ENCODE measurements at places on chromosomes 4 and X.

- DNase-seq: no peak
These were observed 1.1 kb upstream of the SEPTIN6 start for GRCh38 chrX:119693996-119694451.

DNA sequence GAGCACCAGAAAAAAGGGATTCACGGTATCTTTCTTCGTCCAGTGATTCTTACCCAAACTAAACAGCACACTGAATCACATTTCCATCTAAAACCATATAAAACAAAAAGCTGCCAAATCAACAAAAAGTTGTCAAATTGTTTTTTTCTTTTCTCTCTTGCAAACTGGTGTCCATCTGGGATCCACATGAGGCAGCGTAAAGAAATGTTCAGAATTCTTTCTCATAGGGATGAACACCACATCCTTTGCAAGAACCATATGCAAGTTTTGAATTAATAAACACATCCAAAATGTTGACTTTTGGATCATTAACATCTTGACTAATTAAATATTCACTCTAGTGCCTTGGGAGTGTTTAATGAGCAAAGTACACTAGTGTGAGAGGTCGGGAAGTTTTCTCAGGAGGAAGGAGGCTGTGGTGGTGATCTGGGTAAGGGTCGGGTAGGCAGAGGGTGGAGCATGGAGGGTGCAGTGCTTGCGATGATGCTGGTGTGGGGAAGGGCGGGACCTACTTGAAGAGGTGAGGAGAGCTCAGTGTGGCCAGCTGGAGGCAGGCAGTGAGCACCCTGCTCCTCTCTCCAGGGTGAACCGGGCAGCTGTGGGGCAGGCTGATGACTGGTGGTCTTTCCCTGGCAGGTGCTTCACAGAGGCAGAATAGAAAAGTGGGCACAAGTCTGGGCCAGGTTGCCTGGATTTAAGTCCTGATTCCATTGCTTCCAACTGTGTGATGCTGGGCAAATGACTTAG, 72.8 kb downstream of the NSUN7 start:
- DNase-seq: no peak

DNA sequence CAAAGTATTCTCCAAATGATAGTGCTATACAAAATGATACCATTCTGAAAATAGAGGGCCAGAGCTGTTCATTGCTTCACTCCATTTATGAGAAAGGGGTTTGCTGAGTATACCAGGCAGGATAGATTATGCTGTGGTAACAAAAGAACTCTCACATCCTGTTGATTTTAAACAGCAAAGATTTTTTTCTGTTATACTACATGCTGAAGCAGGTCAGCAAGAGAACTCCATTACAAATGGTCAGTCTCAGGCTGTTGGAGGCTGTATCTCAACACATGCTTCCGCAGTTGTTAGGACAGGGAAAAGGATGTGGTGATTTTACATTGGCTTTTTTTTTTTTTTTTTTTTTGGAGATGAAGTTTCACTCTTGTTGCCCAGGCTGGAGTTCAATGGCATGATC, 13.7 kb upstream of the KLHL5 start:
- DNase-seq: no peak

DNA sequence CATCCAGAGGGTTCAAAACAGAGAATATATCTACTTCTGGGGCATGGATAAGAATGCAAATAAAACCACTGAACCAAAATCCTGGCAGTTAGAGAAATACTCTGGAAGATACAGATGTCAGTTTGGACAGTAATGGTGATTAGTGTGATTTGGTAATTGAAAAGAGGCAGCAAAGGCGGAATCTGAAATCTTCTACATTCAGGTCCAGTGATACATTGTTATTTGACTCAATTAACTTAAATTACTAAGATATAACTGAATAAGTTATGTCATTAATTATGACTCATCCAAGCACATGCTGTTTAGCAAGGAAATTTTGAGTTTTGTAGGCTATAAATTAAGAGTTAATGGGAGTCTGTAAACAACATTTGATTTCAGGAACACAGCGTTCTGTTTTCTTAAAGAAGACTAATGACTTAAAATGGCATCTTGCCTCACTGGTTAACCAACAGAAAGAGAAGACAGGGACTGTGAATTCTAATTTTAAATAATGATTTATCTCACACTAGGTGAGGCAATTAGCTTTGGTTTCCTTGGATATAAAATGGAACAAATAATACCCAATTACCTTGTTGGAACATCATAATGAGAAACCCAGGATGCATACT, 937.1 kb downstream of the PDHA2 start:
- no peak for DNase-seq

- no peak for DNase-seq
These were observed 413.0 kb downstream of the MAPK10 start for GRCh38 chr4:85946821-85947220.

- no peak for DNase-seq
These were observed 129.7 kb downstream of the RAPGEF2 start for GRCh38 chr4:159232465-159233106.

- no peak for DNase-seq
These were observed 127.9 kb upstream of the AMOT start for GRCh38 chrX:112968351-112969133.

- no peak for DNase-seq
These were observed 270.1 kb upstream of the ARSJ start for GRCh38 chr4:114249561-114249960.

DNA sequence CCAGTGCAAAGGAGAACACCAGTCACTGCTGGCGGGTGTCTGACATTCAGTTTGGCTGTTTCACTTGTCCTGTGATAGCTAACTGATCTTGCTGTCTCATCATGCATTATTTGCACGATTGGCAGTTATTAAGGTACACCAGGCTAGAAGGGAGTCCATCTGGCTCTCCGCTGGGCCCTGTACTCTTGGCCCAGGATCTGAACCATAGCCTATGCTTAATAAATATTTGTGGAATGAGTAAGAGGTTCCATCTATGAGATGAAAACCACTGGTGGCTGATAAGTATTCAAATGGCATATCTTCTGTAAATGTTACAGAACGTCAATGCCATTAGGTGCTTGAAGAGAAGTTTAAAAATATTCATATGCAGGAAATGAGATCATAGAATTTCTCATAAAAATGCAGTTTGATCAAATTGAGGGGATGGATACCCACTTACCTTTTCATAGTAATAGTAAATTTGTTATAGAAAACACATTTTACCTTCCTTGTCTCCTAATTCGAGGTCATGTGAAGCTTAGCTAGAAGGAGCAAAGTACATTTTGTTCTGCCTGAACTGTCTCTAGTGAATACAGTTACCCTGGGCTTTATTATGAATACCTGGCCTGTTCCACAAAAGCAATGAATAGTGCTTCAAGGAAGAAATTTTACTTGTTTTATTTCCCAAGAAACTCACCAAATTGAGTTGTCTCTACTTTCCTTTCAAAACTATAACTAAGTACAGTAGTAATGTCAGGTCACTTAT, 213.5 kb downstream of the CBR4 start:
- DNase-seq: no peak

DNA sequence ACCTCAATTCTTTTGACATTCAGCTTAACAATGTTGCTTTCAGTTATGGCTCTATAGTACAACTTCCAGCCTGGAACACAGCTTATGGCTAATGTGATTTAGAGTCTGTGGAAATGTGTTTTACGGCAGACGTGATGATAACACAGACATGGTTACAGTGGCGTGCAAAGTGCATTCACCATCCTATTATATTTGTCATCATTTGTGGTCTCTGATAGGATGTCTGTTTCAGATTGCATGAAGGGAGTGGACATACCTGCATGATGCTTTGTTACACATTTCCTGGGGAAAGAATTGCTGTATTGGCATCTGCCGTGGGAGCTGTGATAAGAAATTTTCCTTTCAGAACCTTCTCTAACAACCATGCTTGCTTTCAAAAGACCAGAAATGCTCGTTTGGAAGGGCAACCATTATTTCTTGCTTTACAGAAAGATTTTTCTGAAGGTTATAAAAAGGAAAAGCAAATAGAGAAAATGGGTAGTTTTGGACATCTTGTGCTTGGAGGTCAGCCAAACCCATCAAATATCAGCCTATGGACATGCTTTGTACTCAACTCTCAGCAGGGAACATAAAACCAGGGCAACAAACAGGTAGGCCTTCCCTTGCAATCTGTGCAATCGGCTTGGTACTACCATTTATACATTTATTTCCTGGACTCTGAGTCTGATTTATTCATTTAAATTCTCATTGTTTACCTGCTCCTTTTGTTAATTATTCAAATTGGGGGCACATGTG, 273.9 kb downstream of the TLL1 start:
- no peak for DNase-seq

GRCh38 chr4:171849686-171850222, 36.5 kb downstream of the GALNTL6 start:
- DNase-seq: no peak

DNA sequence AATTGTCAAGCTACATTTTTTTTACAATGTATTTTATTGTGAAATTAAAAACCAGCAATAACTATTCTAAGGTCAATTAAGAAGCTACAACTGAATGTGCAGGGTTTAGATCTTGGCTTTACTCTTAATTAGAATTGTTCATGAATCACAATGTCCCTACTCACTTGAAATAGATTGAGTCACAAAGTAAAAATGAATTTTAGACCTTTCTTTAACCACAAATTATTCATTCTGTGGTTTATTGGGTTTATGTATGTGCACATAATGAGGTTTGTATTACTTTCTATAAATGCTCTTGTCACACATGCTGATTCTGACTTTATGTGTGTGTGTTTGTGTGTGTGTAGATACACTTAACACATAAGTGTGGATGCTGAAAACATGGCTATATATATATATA, 647.0 kb upstream of the AADAT start:
- DNase-seq: no peak

DNA sequence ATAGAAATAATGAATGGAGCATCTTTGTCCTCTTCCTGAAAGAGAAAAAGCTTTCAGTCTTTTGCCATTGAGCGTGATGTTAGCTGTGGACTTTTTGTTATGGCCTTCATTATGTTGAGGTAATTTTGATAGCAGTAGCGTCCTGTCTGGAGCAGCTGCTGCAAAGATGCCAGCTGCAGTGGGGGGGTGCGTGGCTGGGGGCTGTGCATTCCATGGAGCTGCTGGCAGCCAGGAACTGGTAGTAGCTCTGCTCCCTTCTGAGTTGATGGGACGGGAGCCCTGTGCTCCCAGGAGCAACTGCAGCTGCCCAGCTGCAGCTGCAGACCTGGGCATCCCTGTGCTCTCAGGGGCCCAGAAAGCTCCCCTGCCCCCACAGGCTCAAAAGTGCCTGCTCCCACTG, 50.4 kb downstream of the CCDC160 start:
- no peak for DNase-seq

DNA sequence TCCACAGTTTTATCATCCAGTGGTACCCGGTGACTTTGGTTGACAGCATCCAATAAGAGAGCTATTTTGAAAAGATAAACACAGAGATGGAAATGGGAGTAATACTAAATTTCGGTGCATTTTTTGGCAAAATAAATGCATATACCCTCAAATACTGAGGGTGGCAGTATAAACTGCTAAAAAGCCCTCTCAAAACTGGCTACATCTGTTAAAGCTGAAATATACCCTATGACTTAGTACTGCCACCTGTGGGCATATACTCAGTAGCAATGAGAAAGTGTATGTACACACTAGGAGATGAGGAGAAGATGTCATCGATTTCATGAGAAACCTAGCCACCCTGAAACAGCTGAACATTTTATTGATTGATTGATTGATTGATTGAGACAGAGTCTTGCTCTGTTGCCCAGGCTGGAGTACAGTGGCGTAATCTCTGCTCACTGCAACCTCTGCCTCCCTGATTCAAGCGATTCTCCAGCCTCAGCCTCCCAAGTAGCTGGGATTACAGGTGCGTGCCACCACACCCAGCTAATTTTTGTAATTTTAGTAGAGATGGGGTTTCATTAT, 12.2 kb upstream of the TMEM128 start:
- no peak for DNase-seq

DNA sequence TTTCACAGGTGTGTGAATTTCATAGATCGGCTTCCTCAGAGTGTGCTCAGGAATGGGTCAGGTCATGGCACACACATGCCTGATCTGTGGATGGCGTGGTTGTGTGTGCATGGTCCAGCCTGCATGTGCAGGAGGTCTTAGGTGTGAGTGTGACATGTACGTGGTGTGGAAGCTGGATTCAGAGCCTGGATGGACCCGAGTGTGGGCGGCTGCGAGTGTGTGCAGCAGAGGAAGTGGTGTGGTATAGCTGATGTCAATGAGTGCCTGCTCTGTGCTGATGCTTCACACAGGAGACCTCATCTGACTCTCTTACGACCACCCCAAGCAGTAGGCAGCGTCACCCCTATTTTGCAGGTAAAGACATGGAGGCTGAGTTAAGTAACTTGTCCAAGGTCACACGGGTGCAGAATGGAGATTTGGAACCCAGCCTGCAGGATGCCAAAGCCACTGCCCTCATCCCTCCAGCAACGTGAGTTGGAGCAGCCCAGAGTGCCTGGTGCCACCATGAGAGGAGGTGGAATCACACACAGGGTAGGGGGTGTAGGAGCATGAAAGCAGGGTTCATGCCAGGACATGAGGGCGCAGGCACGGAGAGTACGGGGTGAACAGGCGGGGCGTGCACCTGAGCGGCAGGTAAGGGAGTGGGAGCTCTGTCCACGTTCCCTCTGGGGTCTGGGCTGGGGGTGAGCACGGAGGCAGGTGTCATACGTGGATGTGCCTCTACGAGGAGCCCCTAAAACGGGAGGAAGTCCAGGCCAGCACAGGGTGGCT, 24.2 kb upstream of the C4orf50 start:
- DNase-seq: no peak

DNA sequence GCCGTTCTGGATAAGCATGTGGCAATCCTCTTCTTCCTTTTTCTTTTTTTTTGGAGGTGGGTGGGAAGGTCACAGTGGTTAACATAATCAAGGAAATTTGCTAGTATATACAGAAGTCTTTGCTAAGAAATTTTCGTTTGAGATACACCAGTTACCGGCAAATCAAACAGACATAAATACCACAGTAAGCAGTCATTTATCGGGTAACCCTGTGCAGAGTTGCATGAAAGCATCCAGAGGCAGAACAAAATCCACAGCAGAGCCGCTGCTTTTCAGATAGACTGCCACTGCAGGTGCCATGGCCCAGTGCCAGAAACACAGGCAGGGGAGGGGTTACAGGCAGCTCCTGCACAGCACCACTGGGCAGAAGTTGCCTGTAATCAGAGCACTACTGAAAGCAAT, 179.1 kb upstream of the MAB21L2 start:
- DNase-seq: no peak

GRCh38 chr4:55817691-55818090, 1.9 kb upstream of the EXOC1L start:
- no peak for DNase-seq

DNA sequence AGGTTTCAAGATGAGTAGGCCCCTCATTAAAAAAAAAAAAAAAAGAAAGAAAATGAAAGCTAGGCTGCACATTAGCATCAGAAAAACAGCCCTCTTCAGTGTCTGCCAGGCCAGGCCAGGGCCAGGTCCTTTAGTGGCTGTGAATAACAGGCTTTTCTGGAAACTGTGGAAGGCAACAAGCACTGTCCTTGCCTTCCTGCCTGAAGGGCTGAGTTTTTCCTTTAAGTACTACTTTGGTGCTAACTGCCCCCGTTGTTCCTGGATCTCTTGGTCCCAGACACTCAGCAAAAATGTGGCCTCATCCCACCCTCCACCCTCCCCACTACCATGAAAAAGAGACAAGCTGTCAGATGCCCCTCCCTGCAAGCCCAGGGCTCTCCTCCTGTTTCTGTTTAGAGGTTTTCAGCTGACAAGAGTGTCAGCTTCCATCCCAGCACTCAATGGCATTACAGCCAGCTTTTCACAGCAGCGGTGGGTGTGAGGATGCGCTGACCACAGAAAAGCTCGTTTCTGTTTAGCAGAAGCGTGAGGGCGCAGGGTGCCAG, 174.2 kb downstream of the NHS start:
- DNase-seq: no peak

GRCh38 chr4:106039796-106040195, 144.5 kb downstream of the NPNT start:
- DNase-seq: no peak

GRCh38 chr4:100189820-100190642, at the start of gene DDIT4L:
Gene DDIT4L, minus strand, starts transcription at chr4:100190468. Its CDS starts 485 bp downstream, at chr4:100189983.
- no peak for DNase-seq

All from BJ (cell line).